ENCODE measurements at places on chromosomes 3 and 15.

- DNase-seq: no peak
Measured at GRCh38 chr3:38490281-38491030, 5.7 kb upstream of the EXOG start.

GRCh38 chr15:39598958-39599845 lies 18.3 kb downstream of the THBS1 start:
- DNase-seq: no peak

- DNase-seq: no peak
Measured at GRCh38 chr3:82022836-82023235, 261.4 kb upstream of the GBE1 start.

- peak; percentile 84 for DNase-seq
Measured at GRCh38 chr15:83446904-83447709, at the start of gene SH3GL3. Gene SH3GL3, plus strand, starts transcription at chr15:83447341. Its CDS starts 193 bp downstream, at chr15:83447534.

DNA sequence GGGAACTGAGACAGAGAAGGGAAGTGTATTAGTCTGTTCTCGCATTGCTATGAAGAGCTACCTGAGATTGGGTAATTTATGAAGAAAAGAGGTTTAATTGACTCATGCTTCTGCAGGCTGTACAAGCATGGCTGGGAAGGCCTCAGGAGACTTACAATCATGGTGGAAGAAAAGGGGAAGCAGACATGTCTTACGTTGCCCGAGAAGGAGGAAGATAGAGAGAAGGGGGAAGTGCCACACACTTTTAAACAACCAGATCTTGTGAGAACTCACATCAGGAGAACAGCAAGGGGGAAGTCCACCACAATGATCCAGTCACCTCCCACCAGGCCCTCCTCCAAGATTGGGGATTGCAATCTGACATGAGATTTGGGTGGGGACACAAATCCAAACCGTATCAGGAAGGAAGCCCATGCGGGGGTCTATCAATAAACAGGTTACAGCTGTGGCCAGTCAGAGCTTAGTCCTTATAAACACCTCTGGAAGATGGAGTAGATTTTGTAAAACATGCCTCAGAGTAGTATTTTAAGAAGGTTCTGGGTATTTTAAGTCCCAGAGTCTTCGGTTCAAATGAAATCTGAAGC lies 153.9 kb downstream of the GHSR start:
- DNase-seq: no peak

GRCh38 chr3:70531063-70531657 lies 218.7 kb upstream of the MDFIC2 start:
- DNase-seq: peak; percentile 50

GRCh38 chr15:36844534-36844998 lies 255.8 kb downstream of the MEIS2 start:
- peak; percentile 48 for DNase-seq

- DNase-seq: no peak
Measured at GRCh38 chr3:131393051-131393450, 11.5 kb downstream of the NUDT16 start.

GRCh38 chr3:42176242-42177034 lies 85.3 kb downstream of the TRAK1 start:
- DNase-seq: no peak

- DNase-seq: no peak
Measured at GRCh38 chr3:195109098-195109657, 161.8 kb downstream of the XXYLT1 start.

DNA sequence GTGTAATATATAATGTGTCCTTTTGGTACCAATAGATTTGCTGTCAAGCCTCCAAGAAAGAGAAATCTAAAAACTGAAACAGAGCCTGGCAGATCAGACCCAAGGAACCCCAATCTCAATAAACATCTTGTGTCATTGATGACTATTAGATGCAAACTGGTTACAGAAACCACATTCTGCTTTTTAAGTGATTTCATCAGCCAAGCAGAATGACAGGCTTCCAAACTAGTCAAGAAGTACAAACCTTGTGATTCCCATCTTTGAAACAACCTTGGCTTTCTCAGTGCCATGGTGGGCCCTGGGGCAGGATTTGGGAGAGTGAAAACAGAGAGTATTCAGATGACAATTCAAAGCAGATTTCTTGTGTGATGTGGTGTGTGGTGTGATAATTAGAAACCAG lies 45.6 kb upstream of the STRIT1 start:
- DNase-seq: no peak

DNA sequence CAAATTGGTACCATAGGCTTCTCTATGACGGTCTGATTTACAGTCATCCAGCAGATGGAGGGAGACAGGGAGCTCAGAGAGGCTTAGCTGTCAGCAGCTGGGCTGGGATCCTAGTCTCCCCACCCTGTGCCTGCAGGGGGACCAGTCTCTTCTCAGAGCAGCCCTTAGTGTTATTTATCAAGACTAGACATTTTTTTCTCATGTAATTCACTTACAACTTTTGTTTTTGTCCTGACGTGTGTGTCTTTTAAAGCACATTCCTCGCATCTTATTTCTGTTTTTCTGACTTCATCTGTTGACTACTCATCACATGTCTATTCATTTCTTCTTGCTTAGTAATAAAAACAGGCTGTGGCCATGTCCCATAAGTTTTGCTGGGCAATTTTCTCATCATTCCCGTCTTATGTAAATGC lies 116.1 kb downstream of the KLF13 start:
- peak; percentile 96 for DNase-seq

GRCh38 chr3:172266103-172266502 lies 182.2 kb downstream of the GHSR start:
- no peak for DNase-seq

DNA sequence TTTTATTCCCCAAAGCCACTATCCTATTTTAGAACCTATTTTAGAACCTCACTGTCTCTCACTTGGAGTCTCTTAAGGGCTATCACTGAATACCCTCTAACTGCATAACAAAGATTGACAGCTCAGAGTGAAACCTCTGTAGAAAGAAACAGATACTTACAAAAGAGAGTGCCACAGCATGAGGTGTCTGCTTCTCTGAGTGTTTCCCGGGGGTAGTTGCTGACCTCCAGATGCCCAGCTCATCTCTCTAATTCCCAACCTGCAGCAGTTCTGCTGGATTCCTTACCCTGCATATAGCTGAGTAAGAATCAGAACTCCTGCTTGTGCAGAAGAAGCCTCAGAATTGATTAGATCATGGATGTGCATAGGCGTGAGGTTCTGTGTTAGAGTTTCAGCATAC lies 34.5 kb downstream of the P3H2 start:
- DNase-seq: no peak

DNA sequence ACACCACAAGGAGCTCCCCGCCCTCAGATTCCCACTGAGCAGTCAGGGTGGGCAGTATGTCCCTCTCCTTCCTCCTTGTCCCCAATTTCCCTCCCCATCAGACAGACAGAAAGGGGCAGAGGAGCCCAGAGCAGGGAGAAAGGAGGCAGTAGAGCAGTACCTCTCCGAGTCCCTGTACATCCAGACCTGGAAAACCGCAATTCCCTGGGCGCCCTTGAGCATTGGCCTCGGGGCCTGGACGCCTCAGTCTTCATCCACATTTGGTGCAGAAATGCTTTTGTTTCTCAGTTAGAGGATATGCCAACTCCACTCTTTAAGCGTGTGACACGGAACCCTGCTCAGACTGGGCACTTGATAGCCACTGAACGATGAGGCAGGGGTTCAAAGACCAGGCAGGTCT lies 5.9 kb downstream of the ISG20 start:
- DNase-seq: no peak

- DNase-seq: peak; percentile 71
Measured at GRCh38 chr15:48577469-48577868, 68.0 kb downstream of the FBN1 start.

GRCh38 chr3:105352976-105353375 lies 13.7 kb upstream of the ALCAM start:
- peak; percentile 88 for DNase-seq

- no peak for DNase-seq
Measured at GRCh38 chr3:191783024-191783423, 322.1 kb downstream of the PYDC2 start.

DNA sequence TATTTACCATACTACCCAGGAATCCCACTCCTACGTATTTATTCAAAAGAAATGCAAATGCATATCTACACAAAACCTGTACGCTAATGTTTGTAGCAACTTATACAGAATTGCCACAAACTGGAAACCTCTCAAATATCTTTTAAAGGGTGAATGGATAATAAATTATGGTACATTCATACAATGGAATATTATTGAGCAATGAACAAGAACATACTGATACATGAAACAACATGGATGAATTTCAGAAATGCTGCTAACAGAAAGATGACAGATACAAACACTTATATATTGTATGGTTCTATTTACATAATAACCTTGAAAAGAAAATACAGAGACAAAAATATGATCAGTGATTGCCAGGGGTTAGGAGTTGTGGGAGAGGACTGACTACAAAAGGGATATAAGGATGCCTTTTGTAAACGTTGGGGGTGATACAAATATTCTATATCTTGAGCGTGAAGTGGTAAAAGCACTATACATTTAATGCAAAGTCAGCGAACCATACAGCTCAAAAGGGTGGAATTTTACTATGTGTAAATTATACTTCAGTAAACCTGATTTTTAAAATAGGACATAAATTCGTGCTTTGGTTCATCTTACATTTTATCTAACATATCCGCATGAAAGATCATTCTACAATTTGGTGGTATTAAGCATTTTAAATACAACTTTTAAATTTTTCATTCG lies 55.0 kb upstream of the FOXB1 start:
- DNase-seq: no peak

- DNase-seq: no peak
Measured at GRCh38 chr3:59483191-59483590, 433.4 kb upstream of the CFAP20DC start.

GRCh38 chr3:192935441-192935840 lies 17.8 kb upstream of the MB21D2 start:
- peak; percentile 44 for DNase-seq

DNA sequence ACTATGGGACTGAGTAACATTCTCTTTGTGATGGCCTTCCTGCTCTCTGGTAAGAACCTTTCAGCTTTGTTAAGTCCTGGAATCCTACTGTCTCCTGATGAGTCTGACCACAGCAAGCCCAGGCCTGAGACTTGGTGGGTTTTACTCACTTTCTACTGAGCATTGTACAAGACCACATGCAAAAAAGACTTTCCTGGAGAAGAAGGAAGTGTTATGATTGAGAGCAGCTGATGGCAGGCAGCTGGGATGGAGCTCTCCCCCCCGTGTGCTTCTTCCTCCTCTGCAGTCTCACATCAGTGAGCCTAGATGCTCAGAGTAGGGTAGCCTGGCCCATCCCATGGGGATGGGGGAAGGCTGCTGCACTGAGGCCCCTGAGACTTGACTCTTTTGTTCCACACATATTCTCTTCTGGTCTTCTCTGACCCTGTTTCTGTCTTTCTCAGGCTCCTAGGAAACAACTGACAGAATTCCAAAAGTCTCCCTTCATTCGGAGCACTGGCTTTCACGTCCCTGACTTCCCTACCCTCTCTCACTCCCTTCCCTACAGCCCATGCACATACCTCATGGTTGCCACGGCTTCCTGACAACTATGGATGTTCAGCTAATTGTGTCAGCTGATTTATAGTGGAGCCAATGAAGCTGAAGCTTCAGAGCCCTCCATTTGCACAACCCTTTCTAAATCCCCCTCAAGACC lies 36.6 kb downstream of the CD86 start:
- no peak for DNase-seq

DNA sequence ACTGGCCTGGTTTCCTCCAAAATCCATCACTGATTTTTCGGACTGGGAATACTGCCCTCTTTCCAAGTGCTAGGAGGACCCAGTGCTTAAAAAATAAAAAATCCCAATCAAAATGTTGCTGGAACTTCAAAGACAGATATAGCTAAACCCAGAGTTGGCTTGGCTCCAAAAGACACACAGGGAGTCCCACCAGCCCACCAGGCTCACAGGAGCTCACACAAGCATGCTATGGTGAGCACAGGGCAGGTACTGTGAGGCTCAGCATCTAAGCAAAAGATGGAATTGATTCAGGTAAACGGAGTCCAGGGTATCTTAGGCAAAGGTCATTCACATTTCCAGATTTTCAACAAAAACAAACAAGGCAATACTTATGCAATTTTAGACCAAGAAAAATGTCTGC lies 3.7 kb downstream of the TRANK1 start:
- DNase-seq: no peak

DNA sequence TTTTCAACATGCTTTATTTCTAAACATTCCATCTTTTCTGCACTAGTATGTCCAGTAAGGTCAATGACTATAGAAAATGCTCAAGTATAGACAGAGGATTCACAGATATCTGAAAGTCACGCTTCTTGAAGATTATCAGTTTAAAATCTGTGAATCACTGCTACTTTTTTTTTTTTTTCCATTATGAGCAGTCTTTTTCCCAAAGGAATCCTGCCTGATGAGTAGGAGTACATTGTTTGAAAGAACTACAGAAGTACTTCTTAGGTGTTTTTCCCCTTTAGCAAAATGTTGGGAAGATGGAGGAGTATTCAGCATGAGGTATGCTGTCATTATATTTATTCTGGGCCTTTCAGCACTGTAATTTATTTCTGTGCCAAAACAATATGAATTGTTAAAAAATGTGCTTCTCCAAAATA lies 266.2 kb downstream of the NLGN1 start:
- DNase-seq: no peak

DNA sequence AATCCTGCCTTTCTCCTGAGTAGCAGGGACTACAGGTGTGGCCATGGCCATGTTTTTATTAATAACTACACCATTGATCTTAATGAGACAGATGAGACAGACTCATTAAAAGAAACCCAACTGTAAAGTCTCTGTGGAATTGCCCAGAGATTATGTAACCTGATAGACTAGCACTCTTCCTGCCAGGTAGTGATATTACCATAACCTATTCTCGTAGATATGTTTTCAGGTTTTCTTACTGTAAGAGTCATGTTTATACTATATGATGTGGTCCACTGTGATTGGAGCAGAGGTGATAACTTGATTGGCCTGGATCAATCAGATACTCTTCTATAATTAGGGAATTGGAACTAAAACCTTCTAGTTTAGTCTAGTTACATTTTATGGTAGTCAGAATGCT lies 93.7 kb downstream of the NFKBIZ start:
- DNase-seq: no peak

- no peak for DNase-seq
Measured at GRCh38 chr3:158563076-158563475, 7.9 kb upstream of the MLF1 start.

- peak; percentile 91 for DNase-seq
Measured at GRCh38 chr3:152266221-152266995, 2.3 kb upstream of the MBNL1 start.

- peak; percentile 1 for DNase-seq
Measured at GRCh38 chr15:87269566-87269965, 987.0 kb downstream of the NTRK3 start.
